ENCODE measurements at places on chromosomes 4 and X.

GRCh38 chr4:105350859-105351490 is 122.9 kb downstream of the PPA2 start:
- DNase-seq = peak; percentile 89

GRCh38 chr4:37635155-37635554 is 51.0 kb downstream of the RELL1 start:
- DNase-seq = no peak

- no peak for DNase-seq
These were observed 660.8 kb upstream of the AADAT start for GRCh38 chr4:170750519-170750918.

DNA sequence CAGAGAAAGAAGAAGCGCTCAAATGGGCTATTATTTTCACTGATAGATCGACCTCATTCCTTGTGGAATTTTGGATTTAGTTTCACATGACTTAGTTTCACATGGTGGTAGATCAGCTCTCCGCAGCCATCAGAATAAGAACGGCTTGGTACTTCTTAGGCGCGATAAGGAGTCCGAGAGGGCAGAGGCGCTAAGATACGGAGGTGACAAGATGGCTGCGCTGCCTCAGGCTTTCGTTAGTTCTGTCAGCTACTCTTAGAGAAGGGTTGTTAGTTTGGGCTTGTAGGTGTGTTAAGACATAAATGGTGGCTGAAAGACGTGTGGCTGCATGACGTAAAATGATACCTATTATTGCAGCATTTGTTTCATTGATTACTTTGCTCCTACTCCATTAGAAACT is 169.1 kb downstream of the UNC5C start:
- no peak for DNase-seq

GRCh38 chr4:163107754-163108153 is 58.9 kb downstream of the NAF1 start:
- peak; percentile 19 for DNase-seq

GRCh38 chrX:126994032-126994600 is 174.6 kb downstream of the PRR32 start:
- no peak for DNase-seq

GRCh38 chr4:122606364-122607043 is 14.4 kb downstream of the IL21 start:
- DNase-seq = no peak

DNA sequence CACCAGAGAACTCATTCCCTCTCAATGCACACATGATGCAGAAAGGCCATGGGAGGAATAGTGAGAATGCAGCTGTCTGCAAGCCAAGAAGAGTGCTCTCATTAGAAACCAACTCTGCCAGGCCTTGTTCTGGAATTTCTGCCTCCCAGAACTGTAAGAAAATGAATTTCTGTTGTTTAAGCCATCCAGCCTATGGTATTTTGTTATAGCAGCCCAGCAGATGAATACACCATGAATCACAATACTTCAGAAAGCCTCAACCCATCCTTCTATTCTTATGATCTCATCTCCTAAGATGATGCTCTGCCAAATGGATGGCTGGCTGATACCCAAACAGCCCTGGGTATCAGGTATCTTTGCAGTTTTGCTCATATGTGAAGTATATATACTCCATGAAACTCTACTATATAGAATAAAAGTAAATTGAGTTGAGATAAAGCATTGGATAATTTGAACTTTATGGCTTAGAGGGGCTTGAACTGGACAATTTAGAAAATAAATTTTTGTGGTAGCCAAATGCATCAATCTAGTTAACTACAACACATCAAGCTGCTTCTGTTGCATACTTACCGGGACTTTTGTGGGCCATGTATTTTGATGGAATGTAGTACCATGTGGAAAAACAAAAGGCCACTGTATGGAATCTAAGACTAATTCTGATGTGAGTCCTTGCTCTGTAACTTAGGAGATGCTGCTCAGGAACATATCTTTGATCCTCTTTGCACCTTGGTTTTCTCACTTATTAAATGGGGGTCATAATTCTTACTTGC is 245.9 kb downstream of the HS3ST1 start:
- peak; percentile 94 for DNase-seq

- no peak for DNase-seq
These were observed 12.2 kb downstream of the SMPX start for GRCh38 chrX:21745756-21746155.
